Stimulated activated CD4-positive, alpha-beta T cell treated with anti-CD3 and anti-CD28 coated beads, Interleukin-1b, Interleukin-23, amount 100 ng/mL, for 1 hour (primary cell): ENCODE measurements at places on chromosomes 12 and 14.

DNA sequence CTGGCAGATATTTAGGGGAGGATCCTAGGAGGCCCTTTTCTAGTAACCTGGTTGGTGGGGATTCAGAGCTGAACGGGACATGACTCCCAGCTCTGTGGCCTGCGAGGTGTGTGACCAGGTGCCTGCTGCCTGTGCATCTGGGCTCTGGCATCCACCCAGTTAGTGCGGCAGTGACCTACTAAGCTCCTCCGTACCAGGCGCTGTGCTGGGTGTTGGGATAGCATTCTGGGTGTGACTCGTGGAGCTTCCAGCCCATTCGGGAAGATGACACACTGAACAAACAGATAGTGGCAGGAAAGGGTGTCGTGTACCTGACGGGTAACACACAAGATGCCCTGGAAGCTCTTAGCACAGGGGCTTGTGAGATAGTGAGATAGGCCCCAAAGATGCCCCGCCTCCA is 80.9 kb downstream of the ACACB start:
- DNase-seq: no peak

DNA sequence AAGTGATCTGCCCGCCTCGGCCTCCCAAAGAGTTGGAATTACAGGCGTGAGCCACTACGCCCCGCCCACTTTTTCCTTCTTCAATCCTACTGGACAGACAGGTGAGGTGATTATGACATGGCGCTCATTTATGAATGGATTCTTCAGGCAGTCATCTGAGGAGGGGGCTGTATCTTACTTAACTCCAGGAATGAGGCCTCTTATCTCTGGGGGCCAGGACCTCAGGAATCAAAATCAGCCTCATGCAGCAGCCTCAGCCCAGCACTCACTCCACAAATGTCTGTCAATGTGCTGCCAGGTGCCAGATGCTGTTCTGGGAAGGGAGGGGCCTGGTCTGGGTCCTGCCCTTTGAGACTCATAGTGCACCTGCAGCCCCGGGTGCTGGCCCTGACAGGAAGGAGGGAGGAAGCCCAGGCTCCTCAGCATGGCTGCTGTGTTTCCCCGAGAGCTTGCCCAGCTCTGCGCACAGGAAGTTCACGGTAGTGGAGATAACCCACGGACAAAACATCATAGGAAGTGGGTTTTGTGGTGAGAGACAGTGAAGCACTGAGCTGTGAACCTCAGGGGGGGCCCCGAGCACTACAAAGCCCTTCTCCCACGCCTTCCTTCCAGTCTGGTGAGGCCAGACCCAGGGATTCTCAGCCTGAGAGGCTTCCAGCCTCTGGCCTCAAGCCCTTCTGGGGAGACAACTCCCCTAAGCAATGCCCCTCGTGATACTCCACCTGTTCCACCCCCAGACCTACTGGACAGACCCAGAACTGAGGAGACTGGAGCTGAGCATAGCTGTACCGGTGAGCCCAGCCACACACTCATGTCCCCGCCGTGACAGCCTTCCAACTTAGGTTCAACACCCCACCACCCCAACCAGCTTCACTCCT is 22.3 kb downstream of the GALNT6 start:
- peak; percentile 66 for DNase-seq

DNA sequence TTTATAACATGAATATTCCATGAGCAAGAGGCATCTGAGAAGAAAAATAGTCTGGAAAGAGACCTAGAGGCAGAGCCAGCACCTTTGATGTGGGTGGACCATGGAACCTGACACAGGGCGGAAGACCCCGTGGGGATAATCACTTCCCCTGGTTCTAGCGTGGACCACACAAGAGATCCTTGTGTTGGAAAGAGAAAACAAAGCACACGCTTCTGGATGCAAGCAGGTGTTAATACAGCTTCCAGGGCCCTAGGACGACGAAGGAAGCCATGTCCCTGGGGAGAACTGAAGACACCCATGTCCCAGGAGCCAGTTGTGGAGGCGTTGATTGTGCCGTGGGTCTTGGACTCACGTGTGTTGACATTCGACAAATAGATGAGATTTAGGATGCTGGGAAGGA is 102.9 kb downstream of the ADGRD1 start:
- no peak for DNase-seq

- DNase-seq: no peak
Observed at GRCh38 chr14:36362648-36363047, 42.2 kb upstream of the MBIP start.

DNA sequence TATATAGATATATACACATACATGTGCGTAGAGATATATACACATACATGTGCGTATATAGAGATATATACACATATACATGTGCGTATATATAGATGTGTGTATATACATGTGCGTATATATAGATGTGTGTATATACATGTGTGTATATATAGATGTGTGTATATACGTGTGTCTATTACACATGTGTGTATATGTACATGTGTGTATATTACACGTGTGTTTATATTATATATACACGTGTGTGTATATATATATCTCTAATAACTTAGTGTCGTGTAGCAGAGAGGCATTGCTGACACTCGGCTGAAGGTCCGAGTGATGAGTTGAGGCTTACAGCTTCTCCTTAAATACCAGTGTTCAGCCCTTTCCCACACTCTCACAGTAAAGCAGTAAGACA is 133.7 kb downstream of the GLT1D1 start:
- DNase-seq: no peak

DNA sequence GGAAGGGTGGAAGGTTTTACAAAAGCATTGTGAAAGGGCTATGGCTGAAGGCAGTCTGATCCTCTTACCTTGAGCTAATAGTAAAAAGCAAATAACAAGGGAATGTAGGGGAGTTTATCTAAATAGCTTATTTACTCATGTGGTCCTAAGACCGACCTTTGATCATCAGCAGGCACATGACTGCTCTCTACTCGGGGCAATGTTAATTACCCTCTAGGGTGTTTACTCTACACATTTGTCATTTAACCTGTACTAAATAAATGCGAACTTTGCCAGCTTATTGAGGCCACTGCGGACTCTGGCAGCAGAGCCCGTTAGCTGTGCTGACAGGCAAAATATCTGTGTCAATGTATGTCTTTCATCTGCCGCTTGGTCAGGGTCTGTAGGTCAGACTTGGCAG is 768.3 kb upstream of the ATXN7L3B start:
- no peak for DNase-seq

DNA sequence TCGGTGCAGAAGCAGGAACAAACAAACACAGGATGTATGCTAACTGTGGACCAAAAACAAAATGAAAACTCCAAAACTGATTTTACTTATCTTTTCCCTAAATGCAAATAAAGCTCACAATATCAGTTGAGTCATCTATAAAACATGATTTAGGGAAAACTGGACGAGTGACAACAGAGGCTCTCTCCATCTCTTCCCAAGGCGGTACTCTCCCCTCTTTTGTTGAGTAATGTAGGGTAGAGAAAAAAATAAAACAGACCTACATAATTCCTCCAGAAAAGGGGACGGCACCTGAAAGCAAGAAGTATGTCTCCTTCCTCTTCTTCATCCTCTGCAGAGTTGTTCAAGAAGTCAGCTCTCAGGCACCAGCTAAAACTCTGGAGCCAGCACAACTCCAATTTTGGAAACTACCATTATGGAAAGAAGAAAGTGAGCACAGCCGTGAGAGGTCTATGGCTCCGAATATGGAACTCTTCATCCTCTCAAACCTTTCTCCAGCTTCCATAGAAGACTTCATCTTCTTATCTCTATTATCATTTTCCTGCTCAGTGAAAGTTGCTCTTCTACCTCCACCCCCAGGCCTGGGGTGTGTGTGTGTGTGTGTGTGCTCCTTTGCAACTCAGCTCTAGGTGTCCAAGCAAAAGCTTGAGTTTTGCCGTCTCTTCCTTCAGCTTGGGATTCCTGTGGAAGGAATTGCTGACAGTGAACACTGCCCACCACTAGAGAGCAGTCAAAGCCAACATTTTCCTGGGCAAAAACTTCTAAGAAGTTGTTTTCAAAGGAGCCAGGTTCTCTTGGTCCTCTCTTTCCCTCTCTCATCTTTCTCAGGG is 155.4 kb downstream of the DIO2 start:
- no peak for DNase-seq

GRCh38 chr14:100383727-100384158 is 60.6 kb downstream of the SLC25A47 start:
- peak; percentile 29 for DNase-seq

- DNase-seq: no peak
Observed at GRCh38 chr14:104980611-104981531, 2.7 kb upstream of the AHNAK2 start.

DNA sequence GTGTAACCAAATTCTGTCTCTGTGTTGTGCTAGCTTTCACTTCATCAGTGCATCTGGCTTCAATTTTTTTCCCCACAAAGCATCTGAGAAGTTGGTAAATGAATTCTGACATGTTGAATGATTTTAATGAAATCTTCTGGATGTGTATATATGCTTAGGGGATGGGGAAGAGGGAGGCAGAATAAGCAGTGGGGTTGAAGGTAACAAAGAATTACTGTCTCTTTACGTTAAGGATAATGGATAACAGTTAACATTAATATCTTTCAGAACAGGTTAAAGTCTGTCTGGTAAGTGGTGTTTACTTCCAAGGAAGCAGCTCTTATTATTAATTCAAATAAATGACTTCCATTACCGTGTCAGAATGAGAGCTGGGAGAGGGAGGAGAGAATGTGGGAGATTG is 261.7 kb downstream of the ERC1 start:
- DNase-seq: no peak

DNA sequence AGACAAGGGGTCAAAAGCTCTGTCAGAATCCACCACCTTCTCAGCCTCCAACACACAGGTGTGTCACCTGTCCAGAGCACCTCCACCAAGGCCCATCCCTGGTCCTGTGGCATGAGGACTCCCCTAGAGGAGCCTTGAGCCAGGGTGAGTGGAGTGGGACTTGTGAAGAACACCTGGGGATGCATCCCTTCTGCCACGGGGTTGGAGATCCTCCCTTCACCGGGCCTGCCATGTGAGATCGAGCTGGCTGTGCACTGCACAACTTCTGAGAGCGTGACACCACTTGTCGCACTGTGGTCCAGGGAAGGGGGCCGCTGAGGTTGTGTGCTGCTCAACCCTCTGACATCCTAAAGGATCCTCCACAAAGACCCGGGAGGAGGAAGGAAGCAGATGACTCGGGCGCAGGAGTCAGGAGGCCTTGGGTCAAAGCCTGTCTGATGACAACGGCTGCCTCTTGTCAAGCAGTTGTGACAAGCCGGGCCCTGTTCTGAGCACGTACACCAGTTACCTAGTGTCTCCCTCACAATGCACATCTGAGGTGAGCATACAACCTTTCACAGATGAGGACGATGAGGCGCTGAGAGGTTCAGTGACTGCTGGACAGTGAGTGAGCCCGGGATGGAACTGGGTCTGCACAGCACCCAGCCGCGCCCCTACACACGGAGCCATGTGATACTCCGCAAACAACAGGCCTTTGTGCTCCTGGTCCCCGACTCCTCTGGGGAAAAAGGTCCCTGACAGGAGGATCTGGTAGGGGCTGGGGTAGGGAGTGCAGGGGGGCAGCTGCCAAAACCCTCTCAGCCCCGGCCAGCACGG is 35.6 kb downstream of the CHGA start:
- no peak for DNase-seq

DNA sequence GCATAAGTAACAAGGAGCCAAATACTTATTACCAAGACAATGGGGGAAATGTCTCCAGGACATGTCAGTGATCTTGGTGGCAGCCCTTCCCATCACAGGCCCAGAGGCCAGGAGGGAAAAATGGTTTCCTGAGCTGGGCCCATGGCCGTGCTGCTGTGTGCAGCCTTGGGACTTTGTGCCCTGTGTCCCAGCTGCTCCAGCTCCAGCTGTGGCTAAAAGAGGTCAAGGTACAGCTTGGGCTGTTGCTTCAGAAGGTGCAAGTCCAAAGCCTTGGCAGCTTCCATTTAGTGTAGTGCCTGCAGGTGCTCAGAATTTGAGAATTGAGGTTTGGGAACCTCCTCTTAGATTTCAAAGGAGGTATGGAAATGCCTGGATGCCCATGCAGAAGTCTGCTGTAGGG is 212.3 kb upstream of the DCN start:
- no peak for DNase-seq

DNA sequence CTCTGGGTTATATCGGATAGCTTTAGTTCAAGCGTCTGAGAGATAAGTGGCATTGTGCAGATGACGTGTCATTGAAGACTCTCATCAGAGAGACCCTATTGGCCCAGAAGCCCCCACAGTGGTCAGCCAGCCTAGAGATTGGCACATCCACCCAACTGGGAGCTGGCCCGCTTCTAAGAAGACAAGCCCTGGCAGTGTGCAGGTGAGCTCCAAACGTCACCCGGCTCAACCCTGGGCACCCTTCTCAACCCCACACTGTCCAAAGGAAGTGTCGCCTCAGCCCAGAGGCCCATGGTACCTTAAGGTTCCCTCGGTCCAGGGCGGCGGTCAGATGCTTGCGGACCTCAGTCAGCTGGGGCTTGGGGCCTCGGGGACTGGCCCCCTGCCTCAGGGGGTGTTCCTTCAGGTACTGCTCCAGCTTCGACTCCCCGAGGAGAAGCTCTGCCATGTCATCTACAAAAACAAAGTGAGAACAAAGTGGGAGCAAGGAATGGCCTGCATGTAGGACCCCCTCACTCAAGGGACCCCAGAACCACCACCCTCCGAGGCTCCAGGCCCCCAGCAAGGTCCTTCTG is 30.3 kb downstream of the TTC7B start:
- no peak for DNase-seq

- no peak for DNase-seq
Observed at GRCh38 chr12:93786656-93787397, 109.7 kb downstream of the CRADD start.

DNA sequence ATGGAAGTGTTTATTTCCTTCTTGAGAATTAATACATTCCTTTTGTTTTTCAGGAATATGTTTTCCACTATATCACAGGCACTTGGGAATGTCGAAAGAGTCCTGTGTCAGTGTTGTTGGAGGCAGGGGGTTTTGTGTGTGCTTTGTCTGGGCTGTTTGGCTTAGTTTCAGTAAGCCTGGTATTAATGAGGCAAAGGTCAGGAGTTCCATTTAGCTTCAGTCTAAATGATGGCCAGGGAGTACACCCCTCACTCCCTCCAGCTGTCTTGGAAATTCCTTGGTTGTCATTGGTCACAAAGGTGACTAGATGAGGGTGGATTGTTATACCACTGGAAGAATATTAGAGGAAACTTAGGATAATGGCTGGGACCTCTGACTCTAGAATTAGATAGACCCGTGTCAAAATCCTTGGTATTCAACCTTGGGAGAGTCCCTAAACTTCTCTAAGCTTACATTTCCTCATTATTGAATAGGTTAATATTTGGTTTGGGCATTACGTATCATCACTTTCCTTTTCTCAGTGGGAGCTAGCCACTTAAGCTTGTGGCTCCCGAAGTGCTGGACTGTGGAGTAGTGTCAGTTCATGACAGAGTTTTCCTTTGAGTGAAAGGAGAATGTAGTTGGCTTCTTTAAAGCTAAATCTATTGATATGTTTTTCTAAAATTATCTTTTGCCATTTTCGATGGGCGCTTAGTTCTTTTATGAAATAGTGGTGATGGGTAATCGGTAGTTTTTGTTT is 5.2 kb downstream of the FRS2 start:
- no peak for DNase-seq

GRCh38 chr12:108611884-108612415 is 14.1 kb upstream of the TMEM119 start:
- no peak for DNase-seq
